ENCODE measurements at places on chromosomes 7 and 10.

DNA sequence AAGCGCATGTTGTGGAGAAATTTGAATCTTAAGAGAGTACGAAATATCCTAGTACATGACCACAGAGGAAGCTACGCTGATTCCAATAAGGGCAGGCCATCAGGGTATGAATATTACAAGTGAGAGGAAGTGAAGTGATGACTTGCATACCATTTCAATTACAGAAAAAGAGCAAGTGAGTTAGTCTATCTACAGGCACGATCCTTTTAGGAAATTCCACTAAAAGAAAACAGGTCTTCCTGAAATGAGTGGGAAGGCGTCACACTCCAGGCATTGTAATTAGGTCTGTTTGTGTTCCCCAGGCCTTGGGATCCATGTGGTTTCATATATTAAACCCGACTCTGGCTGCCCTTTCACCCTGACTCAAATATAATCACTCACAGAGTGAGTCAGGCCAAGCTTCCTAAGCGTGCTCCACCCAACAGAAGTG is 152.5 kb downstream of the SEMA3A start:
- DNase-seq: no peak

DNA sequence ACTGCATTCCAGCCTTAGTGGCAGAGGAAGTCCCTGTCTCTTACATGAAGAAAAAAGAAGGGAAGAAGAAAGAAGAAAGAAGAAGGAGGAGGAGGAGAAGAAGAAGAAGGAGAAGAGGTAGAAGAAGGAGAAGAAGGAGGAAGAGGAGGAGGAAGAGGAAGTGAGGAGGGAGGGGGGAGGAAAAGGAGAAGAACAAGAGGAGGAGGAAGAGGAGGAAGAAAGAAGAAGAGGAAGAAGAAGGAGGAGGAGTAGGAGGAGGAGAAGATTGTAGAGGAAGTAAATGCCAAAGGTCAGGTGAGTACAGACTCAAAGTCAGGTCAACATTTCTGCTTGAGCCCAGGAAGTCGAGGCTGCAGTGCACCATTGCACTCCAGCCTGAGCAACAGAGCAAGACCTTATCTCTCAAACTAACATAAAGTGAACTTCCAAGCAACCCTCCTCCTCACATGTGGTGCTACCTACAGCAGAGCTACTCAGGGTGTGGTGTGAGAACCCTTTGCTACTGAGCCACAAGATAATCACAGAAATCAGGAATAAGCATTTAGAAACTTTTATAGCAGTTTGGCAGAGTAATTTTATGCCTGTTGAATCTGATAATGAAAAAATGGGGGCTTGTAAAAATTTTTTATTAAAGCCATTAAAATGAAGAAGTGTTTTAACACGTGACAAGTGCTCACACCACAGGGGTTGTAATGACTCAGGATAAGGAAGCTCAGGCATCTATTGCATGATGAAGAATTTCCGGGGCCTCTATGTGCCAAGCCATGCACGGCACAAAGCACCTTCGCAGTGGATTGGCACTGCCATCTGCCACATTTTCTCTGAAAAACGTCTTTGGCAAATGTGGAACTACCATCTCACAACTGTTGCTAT is 224.9 kb upstream of the AUTS2 start:
- DNase-seq: no peak

- DNase-seq: no peak
Observed at GRCh38 chr7:157550300-157551275, 213.8 kb downstream of the DNAJB6 start.

GRCh38 chr7:52749880-52750279 is 285.6 kb upstream of the POM121L12 start:
- no peak for DNase-seq

All from renal cortex interstitium (tissue), 15 donors.